Left renal cortex interstitium (tissue), 4 donors: ENCODE measurements at places on chromosomes 12 and 14. TPM values are rescaled to one million over a fixed set of nuclear protein-coding genes. Genes with fewer than 3 reads are reported as not detected.

Gene LRR1
- polyA plus RNA-seq: 10.2 TPM

Gene PLEKHG7
- 0.73 TPM for polyA plus RNA-seq

DNA sequence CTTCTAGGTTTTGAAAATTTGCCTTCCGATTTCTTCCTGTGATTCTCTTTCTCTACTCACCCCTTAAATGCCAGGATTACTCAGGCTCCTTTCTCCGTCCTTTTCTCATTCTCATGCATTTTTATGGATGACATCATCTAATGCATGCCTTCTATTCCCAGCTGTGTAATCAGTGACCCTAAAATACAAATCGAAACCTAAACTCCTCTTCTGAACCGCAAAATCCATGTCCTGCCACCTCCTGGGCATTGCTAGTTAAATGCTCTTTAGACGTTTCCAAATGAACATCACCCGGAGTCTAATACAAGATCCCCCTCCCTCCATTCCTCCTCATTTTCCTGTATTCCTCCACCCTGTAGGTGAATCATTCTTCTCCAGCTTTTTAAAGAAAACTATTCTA is 1703.1 kb upstream of the FLRT2 start:
- no peak for DNase-seq

Gene PIK3C2G
- polyA plus RNA-seq: 5.1 TPM

GRCh38 chr14:84273181-84273580 is 1256.8 kb upstream of the FLRT2 start:
- no peak for DNase-seq

DNA sequence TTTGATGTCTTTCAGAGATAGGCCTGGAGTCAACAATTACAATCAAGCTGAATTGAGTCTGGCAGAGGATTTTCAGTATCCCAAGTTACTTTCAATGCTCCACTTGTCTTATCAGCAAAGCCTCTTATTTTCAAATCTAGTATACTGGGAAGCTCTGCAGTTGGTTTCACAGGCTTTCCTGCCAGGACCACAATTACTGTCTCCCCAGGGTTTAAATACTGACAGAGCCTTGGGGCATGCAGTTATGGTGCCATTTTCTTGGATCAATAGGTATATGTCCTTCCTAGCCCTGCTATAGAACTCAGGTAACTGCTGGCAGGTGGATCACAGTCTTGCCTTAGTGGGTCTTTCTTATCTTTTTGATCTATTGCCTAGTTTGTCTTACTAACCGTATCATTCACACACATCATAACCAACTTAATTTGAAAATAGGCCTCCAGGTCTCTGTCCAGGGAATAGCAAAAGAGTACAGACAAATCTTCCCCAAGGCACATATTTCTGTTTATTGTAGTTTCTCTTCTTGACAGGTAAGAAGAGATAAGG is 22.4 kb upstream of the RNU6-8 start:
- DNase-seq: no peak

Gene A2ML1
- 0.30 TPM for polyA plus RNA-seq

GRCh38 chr12:52139579-52140062 is 52.2 kb downstream of the KRT80 start:
- no peak for DNase-seq

- no peak for DNase-seq
These were observed 6.0 kb downstream of the BTG1 start for GRCh38 chr12:92139634-92140150.

DNA sequence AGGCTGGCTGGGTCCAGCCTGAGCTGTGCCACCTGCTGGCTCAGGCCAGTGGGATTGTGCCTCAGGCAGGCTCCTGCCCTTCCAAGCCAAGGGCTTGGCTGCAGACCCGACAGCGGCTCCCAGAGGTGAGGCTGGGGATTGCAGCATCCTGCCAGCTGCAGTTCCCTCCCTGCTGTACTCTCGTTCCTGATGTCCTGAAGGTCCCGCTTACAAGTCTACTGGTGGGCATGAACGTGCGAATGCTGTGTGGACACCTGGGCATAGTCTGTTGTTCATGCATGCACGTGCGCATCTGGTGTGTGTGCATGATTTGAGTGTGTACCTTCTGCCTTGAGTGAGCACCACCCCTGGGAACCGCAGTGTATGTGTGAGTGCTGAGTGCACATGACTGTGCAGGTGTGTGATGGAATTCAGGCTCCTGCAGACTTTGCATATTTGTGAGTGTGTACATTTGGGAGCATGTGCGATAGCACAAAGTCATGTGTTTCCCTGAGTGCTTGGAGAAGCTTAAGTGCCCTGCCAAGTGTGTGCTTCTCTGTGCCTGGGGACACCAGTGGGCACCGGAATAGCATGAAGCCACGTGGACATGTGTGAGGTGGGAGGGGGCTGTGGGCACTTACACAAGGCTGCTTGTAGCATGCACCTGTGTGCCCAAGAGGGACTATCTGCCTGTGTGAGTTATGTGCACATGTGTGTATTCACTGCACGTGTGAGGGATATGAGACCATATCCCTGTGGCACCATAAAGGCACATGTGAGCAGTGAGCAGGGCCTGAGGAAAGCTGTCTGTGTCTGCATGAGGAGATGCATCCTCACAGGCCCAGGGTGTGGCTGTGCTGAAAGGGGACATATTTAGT is 19.3 kb upstream of the KRT7 start:
- no peak for DNase-seq

Gene TGFB3
- 16.3 TPM for polyA plus RNA-seq

DNA sequence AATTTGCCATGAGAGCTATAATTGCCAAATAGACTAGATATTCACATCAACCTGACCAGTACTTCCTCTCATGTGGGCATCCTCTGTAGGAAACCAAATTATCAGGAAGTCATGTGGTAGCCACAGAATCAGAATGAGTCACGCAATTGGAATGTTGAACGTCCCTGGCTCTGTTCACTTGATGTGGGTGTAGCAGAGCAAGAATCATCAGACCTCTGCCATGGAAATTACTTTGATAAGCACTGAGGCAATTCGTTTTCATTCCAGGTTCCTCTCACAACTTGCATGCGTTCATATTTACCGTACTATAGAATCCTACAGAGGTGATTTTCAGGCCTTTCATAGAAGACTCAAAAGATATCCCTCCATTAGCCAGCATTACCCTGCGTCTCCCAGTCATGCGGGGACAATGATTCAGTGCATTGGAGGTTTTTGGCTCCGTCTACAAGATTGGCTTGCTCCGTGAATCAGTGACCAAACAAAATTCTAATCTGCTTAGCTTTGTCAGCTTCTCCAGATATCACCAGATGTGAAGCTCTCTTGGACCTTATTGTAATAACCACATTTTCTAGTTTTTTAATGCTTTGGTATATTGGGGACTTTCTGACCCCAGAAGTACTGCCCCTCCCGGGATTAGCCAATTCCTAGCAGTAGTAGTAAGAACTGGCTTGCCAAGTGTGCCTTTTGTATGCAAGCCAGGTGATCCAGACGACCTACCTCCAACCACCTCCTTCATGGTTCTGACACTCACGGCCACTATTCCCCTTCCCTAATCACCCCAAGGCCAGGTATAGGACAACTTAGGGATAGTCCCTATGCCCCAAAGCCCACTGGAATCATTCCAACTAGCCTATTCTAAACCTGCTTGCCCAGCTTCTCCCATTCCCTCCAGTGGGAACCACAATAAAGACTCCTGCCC is 133.4 kb downstream of the KICS2 start:
- no peak for DNase-seq

- DNase-seq: no peak
These were observed 89.2 kb downstream of the DAAM1 start for GRCh38 chr14:59277659-59278058.

GRCh38 chr12:57459750-57460467 is at the start of gene GLI1:
Gene GLI1 (plus strand): TSS chr12:57459785. CDS start chr12:57463692, 3,907 bp downstream.
- no peak for DNase-seq

Gene STAC3
- polyA plus RNA-seq: 2.9 TPM

Gene EIF2S3B
- 0.73 TPM for polyA plus RNA-seq

DNA sequence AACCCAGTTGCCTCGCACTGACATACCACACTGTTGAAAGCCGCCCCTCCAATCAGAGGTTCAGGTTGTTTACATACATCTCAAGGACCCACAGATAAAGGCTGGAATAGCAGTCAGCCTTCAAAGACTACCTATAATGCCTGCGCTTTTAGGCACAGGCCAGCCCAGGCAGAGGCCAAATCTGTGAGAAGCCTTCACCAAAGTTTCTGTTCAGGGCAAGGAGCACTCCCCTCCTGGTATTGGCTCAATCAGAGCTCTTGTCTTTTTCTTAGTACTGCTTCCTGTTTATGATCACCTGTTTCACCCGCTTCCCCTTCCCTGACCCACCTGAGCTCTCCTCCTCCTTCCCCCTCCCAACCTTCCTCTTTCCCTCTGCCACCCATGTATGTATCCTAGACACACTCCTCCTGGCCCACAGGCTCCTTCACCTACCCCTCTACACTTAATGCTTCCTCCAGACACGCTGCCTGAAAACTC is 34.8 kb downstream of the DUSP16 start:
- no peak for DNase-seq

Gene PLA2G1B
- 0.43 TPM for polyA plus RNA-seq
